ENCODE measurements at places on chromosomes 16 and 17. TPM values are rescaled to one million over a fixed set of nuclear protein-coding genes. Genes with fewer than 3 reads are reported as not detected.
A peak's percentile ranks its signal among the peaks of the same experiment; 100 is the strongest.

DNA sequence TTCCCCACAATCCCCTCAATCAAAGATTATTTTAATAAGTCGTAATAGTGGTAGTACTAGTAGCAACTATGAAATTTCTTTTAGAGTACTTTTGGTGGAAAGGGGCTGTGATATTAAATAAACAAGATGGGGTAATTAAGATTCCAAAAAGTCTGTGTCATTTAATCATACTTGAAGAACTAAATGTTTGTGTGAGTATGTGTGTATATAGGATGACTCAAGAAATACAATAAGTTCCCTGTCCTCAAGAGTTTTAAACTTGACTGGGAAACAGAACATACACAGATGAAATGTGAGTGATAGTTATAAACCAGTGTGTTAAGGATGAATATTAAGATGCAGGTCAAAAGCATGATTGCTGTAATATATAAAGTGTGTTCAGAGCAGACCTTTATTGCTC lies 2.3 kb downstream of the ALDH3A2 start:
- 0 out of 2 replicates have a peak overlapping the region, but pooled peaks have one; percentile 17 for H3K4me3 ChIP-seq
- peaks cover 20% of the 10 kb centered on the region for H3K36me3 ChIP-seq
- no peak overlapping the region for H3K27ac ChIP-seq
- H3K27me3 ChIP-seq: peaks cover 20% of the 10 kb centered on the region
- DNase-seq: no peak

DNA sequence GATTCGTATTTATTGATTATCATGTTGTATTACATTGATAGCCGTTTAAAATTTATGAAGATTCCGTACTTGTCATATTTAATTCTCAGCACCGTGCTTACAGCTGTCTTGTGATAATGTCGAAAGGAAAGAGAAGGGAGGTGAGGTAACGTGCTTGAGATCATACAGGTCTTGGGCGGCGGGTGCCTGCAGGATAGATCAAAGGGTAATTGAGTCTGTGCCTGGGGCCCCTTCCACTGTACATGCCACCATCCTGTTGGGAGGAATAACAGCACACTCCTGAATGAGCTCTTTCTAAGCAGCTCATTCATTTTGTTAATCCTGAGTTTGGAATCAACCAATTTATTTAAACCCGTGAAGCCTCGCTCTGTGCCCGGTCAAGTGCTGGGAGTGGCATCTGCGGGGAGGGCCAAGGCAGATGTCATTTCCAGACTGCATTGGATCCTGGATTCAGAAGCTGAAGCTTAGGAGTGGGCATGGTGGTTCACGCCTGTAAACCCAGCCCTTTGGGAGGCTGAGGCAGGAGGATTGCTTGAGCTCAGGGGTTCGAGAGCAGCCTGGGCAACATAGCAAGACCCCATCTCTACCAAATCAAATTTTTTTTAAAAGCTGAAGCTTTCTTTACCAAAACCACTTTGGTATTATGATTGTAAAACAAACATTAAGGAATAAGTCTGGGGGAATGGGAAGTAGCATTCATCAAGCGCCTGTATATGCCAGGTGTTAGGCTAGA lies 25.8 kb downstream of the WWOX start:
- DNase-seq: no peak
- no peaks in the 10 kb centered on the region for H3K36me3 ChIP-seq
- H3K27ac ChIP-seq: no peak overlapping the region
- H3K27me3 ChIP-seq: no peaks in the 10 kb centered on the region

DNA sequence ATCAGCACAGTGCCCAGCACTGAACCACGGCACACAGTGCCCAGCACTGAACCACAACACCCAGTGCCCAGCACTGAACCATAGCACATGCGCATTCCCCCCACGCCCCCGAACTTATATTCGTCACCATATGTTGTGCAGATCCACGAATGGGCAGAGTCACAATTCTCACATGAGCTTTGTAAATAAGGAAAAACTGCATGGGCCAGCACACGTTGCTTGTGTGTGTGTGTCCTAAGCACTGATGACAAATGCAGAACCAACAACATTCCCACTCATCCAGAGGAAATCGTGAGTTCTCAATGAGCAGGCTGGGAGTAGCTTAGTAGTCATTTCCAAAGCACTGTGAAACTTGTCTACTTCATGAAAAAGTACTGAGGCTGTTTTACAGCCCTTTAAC lies 70.0 kb downstream of the ADCY9 start:
- H3K27ac ChIP-seq: no peak overlapping the region
- DNase-seq: no peak
- H3K36me3 ChIP-seq: no peaks in the 10 kb centered on the region
- H3K4me1 ChIP-seq: no peaks in the 10 kb centered on the region

GRCh38 chr16:58011652-58012051 lies 10.4 kb downstream of the USB1 start:
- H3K27me3 ChIP-seq: no peaks in the 10 kb centered on the region
- no peak overlapping the region for H3K27ac ChIP-seq
- no peak overlapping the region for H3K4me3 ChIP-seq
- H3K4me1 ChIP-seq: peaks cover 6% of the 10 kb centered on the region
- DNase-seq: no peak
- no peaks in the 10 kb centered on the region for H3K36me3 ChIP-seq

DNA sequence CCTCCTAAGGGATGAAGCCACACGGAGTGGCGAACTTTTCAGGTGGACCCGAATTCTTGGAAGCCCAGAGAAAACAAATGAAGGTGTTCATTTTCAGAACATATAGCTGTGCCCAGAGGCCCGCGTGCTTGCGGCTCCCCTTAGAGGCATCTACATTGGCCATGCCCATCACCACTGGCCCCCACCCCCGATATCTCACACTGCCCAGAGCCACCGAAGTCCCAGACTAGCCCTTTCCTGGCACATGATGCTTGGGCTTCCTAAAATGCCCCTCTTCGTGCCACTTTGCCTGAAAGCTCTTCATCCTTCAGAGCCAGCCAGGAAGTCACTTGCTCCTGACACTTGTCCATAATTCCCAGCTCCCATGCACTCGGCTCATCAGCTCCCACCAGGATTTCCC lies 2.1 kb upstream of the HEXIM1 start:
- DNase-seq: no peak
- H3K27ac ChIP-seq: no peak overlapping the region
- peaks cover 5% of the 10 kb centered on the region for H3K27me3 ChIP-seq

DNA sequence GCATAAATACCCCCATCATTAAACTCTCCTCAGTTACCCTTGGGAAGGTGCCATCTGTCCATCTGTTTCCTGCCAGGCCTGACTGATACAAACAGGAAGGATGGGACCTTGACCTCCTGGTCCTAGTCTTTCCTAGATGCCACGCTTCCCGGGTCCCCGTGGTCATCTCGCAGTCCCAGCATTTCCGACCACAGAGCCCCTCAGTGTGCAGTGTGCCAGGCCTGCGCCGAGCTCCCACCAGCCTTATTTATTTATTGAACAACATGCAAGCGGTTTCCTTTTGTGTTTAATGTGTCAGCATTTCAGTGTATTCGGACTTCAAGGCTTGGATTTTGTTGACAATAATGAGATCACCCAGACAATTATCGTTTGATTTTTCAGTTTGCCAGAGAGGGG lies 45.6 kb upstream of the NKD1 start:
- no peaks in the 10 kb centered on the region for H3K27me3 ChIP-seq
- no peak overlapping the region for H3K4me3 ChIP-seq
- peaks cover 9% of the 10 kb centered on the region for H3K4me1 ChIP-seq
- no peak for DNase-seq

DNA sequence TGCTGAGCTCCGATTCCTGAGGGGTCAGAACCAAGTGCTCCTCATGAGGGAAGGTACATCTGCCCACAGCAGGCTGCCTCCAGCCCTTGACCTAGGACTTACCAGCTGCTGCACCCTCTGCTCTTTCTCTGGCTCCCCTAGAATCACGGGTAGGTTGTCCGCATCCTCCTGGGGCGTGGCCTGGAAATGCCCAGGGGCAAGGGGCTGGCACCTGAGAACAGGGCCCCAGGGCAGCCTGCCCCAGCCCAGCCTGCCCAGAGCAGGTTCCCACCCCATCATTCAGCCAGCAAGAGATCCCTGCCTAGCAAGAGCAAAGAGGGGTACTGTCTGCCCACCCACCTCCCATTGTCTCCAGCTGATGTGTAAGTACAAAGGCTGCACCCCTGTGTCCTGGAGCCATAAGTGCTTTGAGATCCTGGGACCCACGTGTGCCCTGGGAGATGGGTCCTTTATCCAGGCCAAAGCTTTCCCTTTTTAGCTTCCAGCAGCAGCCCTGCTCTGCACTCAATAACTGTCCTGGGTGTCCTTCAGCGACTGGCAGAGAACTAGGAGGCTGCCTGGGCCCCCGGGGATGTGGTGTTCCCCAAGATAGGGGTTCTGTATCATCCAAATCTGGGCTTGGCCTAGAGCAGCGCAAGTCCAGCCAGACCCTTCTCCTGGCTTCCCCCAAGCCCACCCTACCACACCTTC lies 5.1 kb downstream of the TSPOAP1 start:
- DNase-seq: no peak
- H3K36me3 ChIP-seq: no peaks in the 10 kb centered on the region
- peaks cover 19% of the 10 kb centered on the region for H3K4me1 ChIP-seq
- no peak overlapping the region for H3K27ac ChIP-seq
- H3K27me3 ChIP-seq: peaks cover 23% of the 10 kb centered on the region

DNA sequence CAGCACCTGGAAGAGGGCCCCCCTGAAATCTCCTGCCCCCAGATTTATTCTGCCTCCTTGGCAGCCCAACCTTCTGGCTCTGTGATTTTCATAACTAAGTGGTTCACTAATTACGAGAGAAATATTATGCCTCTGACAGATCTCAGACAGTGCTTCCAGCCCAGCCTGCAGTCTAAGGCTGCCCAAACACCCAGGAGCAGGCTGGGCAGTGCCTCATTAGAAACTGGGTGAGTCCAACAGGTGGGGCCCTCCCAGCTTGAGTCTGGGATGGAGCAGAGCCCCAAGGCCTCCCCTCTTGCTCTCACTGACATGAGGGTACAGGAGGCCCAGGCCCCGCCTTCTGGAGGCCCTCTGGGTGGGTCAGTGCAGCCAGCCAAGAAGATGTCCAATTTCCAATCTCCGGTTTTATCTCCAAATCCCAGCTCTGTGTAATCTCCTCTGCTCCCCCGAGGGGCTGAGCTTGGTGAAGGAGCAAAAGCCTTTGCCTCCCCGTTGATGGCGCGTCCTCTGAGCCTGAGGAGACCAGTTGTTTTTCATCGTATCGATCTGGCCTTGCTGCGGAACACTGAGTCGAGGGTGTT lies 20.1 kb upstream of the ABCC3 start:
- no peak overlapping the region for H3K4me3 ChIP-seq
- no peak for DNase-seq
- H3K27ac ChIP-seq: no peak overlapping the region
- H3K27me3 ChIP-seq: no peaks in the 10 kb centered on the region
- H3K36me3 ChIP-seq: no peaks in the 10 kb centered on the region

DNA sequence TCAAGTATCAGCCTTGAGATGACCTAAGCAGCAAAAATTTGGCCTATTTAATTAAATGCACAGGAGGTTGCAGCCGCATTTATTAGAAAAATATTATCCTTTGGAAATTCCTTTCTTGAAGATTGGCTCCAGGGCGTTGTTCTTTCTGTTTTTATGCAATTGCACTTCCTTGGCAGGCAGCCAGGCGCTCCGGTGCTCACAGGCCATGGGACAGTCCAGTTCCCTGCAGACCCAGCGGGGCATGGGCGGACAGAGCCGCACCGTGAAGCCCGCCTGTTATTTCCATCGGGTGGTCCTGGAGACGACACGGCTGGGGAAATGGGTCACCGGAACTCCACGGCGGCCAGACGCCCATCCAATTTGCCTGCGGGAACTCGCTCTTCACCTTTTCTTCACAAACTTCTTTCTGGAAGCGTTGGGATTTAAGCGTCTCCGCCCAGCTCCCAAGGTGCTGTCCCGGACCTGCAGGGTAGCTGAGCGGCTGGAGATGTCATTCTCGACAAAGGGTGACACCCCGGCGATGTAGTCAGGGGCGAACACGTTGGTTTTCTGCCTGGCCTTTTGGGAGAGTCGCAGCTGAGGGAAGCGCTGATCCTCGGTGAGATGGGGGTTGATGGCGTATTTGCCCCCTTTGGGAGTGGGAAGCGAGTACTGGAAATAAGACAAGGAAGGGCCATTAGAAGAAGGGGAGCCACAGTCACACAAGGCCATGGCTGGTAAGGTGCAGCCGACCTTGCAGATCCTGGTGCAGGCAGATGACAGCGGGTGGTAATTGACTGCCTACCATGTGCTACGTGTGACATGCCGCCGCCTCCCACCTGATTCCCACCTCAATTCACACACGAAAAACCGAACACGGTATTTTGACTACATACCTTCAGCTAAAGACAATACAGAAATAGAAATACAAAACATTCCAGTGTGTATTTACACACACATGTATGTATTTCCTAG lies 12.5 kb downstream of the NOB1 start:
- H3K27me3 ChIP-seq: no peaks in the 10 kb centered on the region
- no peak for DNase-seq
- H3K27ac ChIP-seq: no peak overlapping the region
- H3K36me3 ChIP-seq: peaks cover 58% of the 10 kb centered on the region

GRCh38 chr17:74851612-74852236 lies 8.0 kb downstream of the GRIN2C start:
- H3K36me3 ChIP-seq: no peaks in the 10 kb centered on the region
- H3K27me3 ChIP-seq: peaks cover 92% of the 10 kb centered on the region
- H3K4me1 ChIP-seq: peaks cover 8% of the 10 kb centered on the region
- H3K27ac ChIP-seq: no peak overlapping the region
- DNase-seq: peak; percentile 25
- H3K4me3 ChIP-seq: peak overlapping the region; percentile 40

DNA sequence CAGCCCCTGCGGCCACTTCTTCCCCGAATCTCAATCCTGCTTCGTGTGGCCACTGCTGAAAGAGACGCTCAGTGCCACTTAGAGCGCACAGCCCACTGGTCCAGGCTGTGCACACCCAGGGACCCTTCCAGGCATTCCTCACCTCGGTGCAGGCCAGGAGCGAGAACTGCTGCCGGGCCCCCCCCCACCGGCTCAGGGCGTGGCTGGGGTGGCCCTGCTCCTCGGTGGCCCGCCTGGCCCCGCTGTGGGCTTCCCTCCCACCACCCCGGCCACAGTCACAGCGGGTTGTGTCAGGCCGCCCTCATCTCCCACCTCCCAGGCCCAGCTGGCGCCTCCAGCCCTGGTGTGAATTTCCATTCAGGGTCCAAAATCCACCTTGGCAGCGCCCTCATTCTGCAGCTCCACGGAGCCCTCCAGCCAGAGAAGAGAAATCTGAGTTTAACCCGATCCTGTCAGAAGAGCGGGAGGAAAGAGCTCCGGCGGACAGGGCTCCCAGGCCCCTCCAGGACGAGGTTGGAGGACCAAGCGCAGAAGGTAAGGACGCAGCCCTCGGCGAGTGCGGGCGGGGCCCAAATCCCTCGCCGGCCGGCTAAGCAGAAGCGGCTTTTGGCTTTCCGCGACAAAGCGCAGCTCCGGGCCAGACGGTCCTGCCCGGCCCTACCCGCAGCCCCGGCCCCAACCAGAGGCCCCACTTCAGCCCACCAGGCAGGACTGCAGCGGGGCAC lies 12.0 kb downstream of the TBC1D16 start:
- peak; percentile 72 for DNase-seq
- peaks cover 20% of the 10 kb centered on the region for H3K4me1 ChIP-seq
- no peak overlapping the region for H3K4me3 ChIP-seq
- H3K36me3 ChIP-seq: no peaks in the 10 kb centered on the region
- no peak overlapping the region for H3K27ac ChIP-seq

EFCAB13 gene
- total RNA-seq: 3.6 TPM

WNT9B gene
- total RNA-seq: 0.62 TPM

SLC16A11 gene
- total RNA-seq: not detected

SOX8 gene
- 26.2 TPM for total RNA-seq

TRAF4 gene
- total RNA-seq: 152 TPM

TEKT1 gene
- not detected for total RNA-seq

PPM1D gene
- total RNA-seq: 13.3 TPM

ARHGAP44 gene
- total RNA-seq: 10.1 TPM

GNG13 gene
- not detected for total RNA-seq

SHISA6 gene
- 0.52 TPM for total RNA-seq

CACNA1H gene
- total RNA-seq: 34.5 TPM

All from GM23338 (cell line).